ENCODE measurements at places on chromosomes 13 and 19.
A peak's percentile ranks its signal among the peaks of the same experiment; 100 is the strongest.

- DNase-seq: no peak
Measured at GRCh38 chr13:50167224-50167947, 152.1 kb downstream of the KCNRG start.

- DNase-seq: no peak
Measured at GRCh38 chr19:18503971-18504885, 17.6 kb downstream of the ELL start.

DNA sequence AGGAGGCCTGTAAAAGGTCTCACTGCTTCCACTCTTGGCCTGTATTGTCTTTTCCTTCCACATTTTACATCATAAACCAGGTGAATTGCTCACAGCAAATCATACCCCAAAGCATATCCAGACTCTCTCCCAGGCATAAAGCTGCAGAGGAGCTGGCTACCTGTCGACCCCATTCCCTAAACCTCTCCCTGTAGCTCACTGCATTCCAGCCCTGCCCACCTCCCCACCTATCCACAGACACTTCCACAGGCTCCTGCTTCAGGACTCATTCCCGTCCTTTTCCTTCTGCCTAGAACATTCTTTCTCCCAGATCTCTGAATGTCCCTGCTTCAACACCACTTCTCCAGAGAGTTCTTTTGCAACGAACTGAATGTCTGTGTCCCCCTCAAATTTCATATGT, 46.4 kb upstream of the STARD13 start:
- DNase-seq: no peak

- peak; percentile 35 for DNase-seq
Measured at GRCh38 chr13:100235311-100235901, 146.5 kb downstream of the PCCA start.

DNA sequence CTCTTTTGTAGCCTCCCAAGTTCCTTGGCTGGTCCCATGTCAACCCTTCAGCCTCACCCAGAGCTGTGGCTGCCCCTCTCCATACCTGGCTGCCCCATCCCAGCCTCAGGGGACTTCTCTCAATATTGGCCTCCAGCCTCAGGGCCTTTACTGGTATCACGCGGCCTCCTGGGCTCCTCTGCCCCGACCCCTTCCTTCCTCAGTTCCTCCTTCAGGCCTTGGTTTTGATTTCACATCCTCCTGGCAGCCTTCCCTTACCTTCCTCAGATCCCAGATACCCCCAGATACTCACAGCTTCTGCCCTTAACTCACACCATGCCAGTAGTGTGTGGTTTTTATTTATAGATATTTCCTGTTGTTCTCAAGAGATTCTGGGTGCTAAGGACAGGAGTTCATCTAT, 12.8 kb upstream of the SCN1B start:
- no peak for DNase-seq

DNA sequence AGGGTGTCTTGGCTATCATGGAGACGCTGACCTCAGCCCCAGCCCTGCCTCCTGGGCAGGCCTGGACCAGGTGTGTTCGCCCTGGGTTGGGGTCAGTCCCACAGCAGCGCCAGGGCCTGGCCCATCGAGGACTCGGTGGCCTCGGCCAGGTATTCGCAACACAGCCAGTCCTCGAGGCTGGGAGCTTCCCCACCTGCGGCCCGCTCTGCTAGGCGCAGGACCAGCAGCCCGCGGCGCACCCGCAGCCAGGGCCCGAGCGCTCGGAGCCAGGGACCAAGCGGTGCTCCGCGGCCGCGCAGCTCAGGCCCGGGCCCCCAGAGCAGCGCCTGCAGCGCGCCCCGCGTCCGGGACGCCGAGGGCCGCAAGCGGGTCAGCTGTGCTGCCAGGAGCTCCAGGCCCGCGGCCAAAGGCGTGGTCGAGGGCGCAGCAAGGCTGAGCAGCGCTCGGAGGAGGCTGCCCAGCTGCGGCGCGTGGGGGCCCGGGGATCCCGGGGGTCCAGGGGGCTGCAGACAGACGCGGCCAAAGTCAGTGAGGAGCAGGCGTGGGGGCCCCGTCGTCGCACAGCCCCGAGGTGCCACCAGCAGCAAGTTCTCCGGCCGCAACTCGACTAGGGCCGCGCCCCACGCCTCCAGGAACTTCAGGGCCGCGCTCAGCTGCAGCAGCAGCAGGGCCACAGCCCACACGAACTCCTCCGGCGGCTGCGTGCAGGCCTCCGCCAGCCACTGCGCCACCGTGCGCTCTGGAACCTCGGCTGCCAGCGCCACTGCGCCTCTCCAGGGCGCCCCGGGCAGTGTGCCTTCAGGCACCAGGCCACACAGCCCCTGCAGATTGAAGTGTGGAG, 6.2 kb downstream of the PEAK3 start:
- no peak for DNase-seq

DNA sequence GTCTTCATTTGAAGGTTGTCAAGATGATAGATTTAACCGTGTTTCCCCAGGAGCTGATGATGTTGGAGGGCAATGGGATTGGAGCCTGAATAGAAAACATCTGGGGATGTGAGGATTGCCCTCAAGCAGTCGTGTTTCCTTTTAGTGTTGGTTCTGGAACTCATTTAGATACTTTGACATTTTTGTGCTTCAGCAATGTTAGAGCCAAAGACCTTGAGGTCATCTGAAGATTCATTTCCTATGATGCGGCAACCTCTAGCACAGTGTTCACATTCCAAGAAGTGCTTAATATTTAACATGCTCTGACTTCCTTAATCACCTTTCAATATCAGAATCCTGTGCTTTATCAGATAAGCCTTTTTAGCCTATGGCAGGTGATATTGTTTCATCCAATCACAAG, 82.7 kb downstream of the SLC10A2 start:
- DNase-seq: no peak

DNA sequence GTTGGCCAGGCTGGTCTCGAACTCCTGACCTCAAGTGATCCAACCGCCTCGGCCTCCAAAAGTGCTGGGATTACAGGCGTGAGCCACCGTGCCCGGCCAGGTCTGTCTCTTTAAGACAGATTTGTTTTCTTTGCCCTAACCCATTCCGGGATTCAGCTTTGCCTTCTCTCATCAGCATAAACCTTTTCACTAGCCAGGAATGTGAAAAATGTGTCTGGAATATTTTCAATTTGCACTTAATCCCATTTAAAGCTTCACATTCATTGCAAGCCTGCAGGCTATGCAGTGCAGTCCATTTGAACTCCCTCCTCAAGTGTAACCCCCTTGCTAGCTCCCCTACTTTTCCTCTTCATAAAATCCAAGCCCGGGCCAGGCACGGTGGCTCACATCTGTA, 880 bp upstream of the TMEM160 start:
- peak; percentile 75 for DNase-seq

GRCh38 chr19:46386151-46386550, 27.2 kb downstream of the CCDC8 start:
- DNase-seq: no peak

- DNase-seq: no peak
Measured at GRCh38 chr19:39196860-39197562, at the start of gene NCCRP1. TSS of gene NCCRP1 (plus strand) at chr19:39196964. CDS start at chr19:39196983, 19 bp downstream.

- peak; percentile 67 for DNase-seq
Measured at GRCh38 chr19:39448271-39448670, 2.9 kb downstream of the SUPT5H start.

DNA sequence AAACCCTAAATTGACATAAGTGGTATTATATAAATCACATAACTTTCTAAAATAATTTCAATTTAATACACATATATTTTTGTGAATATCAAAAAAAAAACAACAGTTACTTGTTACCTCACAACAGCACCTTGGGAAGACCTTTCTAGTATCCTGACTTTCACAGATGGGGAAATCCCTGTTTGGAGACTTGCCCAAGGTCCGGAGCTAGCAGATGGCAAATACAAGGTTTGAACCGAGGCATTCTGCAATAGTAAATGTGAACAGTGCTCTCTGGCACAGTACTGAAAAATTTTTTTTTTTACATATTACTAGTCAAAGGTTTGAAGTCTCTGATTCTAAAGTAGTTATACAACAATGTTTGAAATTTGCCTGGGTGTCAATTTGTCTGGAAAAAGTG, 104.5 kb downstream of the SUCLA2 start:
- no peak for DNase-seq

GRCh38 chr19:4984438-4984990, 15.6 kb downstream of the KDM4B start:
- no peak for DNase-seq

DNA sequence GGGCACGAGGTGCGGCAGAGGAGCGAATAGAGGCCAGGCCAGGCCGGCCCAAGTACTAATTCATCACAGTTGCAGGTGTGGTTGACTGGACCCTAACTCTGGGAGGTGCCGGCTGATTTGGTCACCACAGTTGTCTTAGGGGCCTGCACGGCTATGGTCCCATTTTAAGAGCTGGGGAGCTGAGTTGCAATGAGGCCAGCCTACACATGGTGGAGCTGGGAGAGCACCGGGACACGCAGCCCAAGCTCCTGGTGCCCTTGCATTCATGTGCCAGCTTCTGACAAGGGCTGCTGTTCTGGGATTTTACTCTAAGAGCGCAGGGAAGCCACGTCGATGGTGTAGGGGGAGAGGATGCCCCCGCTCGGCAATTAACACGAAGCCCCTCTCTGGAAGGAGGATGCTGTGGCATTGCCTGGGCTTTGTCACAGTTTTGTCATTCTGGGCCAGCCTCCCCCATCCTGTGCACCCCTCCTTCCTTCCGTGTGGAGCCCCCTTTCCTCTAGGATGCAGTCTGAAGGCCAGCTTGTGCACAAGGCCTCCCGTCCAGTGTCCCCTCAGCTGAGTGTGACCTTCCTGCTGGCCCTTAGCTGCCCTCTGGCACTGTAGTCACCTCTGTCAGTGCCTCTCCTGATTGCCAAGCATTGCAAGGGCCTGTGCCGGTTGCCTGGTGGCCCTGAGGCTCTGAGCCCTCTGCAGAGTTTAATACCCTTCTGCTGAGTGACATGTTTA, 109.4 kb upstream of the C1QTNF9B start:
- no peak for DNase-seq

DNA sequence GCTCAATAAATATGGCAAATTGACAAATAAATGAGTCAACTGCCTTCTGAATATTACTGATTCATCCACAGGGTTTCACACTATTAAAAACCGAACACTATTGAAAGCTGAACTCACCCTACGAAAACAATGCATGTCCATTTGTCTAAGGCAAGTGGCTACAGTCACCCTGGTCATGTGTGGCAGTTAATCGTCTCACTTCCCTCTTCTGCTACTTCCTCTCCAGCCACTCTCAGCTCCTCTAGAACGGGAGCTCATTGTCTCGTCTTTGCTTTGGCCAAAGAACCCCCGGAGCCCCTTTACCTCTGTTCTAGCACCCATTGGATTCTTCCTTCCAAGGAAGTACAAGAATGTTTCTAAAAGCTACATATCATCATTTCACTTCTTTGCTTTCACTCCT, 74.4 kb upstream of the ZNF599 start:
- DNase-seq: no peak

DNA sequence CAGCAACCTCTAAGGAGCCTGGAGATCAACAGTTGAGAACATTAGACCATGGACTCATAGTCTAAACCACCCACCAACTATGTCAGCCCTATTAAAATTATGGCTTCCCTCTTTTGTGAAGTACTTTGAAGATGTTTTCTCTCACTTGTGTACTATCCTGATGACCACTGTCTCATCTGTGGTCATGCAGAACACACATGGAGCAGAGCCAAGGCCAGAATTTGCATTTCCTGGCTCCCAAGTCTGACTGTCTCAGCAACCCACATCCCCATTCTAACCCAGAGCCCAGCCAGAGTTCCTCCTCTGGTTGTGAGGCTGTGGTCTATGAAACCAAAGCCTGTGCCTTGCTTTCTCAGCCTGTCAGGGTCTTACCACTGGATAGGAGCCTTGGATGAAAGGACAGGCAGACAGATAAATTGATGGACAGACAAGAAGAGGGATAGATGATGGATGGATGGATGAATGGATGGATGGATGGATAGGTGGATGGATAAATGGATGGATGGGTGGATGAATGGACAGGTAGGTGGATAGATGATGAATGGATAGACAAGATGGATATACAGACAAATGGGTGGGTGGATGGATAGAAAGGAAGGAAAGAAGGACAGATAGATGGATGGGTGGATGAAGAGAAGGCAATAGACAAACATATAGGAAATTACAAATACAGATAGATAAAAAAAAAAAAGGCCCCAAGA, 35.4 kb downstream of the ZNF557 start:
- DNase-seq: no peak

- DNase-seq: no peak
Measured at GRCh38 chr19:48672994-48673393, at the start of gene NTN5. TSS of gene NTN5 (minus strand) at chr19:48673017. CDS start at chr19:48670986, 2,031 bp downstream.

DNA sequence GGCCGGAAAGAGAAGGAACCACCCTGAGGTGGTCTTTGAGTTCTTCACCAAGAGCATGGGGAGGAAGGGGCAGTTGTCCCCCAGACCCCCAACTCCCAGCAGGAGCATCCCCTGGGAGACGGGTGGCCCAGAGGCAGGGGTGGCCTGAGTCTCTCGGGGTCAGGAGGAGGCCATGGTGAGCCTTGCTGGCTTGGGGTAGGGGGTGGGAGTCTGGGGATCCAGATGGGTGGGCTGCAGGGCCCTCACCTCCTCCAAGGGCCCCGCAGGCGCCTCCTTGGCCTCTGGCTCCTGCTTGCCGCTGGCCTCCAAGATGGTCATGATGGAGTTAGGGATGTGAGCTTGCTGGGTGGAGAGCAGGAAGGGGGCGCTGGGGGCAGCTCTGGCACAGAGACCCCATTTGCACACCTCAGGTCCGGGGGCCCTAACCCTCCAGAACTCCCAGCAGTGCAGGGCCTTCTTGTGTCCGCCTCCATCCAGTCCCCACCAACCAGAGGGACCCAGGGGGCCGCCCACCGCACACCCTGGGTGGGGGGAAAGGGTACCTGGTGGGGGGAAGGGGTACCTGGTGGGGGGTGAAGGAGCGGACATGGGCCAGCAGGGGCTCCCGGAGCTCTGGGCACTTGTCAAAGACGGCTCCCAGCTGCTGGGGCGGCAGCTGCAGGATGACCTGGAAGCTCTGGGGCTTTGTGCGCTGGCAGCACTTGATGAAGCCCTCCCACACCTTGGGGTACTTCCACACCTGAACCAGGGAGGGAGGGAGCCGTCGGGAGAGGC, 1.3 kb upstream of the RSPH6A start:
- DNase-seq: no peak

- peak; percentile 74 for DNase-seq
Measured at GRCh38 chr19:6519289-6519688, 11.5 kb upstream of the TNFSF9 start.

- peak; percentile 90 for DNase-seq
Measured at GRCh38 chr19:7242601-7243258, 51.5 kb downstream of the INSR start.

- no peak for DNase-seq
Measured at GRCh38 chr19:39138221-39139211, 12.9 kb downstream of the PAK4 start.

DNA sequence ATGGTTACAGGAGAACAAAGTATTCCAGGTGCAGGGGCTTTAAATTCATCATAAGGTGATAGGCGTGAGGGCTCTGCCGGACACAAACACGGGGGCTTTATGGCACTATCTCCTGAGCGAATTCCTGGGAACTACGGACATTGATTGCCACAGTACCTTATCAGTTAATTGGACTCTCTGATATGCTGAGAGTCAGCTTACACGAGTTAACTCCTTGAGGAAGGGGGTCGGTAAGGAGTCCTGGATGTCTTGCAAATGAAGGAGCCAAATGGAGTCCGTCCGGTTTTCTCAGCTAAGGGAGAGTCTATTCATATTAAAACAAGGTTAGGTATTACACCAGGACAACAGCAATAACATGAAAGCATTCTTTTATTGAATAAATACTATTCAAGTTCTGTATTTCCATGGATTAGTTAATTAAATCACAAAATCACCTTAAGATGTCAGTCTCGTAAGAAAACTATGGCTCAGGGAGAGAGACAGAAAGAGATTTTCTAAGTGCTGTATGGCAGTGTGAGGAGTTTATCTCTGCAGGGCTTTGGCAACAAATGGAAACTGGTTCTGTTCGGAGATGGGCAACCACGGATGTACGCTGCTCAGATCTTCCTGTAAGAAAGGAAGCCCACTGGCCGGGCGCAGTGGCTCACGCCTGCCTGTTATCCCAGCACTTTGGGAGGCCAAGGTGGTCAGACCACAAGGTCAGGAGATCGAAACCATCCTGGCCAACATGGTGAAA, 26.2 kb upstream of the HIF3A start:
- DNase-seq: no peak
